ENCODE measurements at places on chromosomes 13 and 19. TPM values are rescaled to one million over a fixed set of nuclear protein-coding genes. Genes with fewer than 3 reads are reported as not detected.
A peak's percentile ranks its signal among the peaks of the same experiment; 100 is the strongest.

POGLUT2 gene
- 3.4 TPM for total RNA-seq

RPS16 gene
- total RNA-seq: 1,107 TPM

TBXA2R gene
- total RNA-seq: 2.3 TPM

DNA sequence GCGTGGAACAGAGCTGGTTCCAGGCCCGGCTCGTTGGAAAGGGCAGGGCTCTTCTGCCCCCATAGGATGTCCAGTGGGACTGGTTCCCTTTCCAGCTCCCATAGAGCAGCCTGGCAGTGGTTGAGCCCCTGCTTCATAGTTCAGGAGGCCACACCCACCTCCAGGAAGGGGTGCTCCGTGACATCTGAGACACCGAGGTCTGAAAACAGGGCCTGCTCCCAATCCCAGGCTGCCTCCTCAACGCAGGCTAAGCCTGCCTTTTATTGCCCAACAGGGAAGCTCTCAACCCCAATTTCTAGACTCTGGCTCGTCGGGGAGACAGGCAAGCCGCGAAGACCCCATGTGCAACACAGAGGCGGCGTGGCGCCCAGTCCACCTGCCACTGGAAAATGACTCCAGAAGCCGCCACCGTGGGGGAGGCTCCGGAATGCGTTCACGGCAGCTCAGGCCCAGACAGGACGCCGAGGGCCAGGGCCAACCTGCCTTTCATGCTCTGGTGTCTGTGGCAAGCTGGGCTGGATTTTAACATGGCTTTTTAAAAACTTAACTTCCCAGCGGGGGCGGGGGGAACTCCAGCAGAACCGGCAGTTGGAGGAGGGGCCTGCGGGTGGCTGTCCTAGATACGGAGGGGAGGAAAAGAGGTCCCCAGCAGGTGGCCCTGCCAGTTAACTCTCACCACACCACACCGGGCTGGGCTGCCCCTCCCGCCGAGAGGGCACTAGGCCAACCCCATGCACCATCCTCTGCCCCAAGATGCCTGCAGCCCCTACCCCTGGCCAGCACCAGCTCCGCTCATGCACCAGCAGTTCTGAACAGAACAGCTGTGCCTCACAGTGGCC is 17.9 kb upstream of the TINCR start:
- DNase-seq: no peak

DNA sequence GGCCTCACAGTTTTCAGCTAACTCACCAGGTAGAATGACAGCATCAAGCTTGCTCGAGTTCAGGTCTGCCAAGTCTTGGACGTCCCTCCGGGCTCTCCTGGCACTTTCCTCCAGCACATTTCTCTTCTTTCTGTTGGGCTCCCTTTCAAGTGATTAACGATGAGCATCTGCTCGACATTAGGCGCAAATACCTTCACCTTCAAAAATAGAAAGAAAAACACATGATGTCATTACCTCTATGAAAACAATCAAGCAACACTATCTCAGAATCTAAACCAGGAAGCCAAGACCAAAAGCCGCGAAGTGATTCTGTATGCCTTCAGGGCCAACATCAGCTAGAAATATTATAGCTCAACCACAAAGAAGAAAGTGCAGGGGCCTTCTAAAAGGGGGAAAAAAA is 15.4 kb upstream of the CLN5 start:
- no peak for DNase-seq

DNA sequence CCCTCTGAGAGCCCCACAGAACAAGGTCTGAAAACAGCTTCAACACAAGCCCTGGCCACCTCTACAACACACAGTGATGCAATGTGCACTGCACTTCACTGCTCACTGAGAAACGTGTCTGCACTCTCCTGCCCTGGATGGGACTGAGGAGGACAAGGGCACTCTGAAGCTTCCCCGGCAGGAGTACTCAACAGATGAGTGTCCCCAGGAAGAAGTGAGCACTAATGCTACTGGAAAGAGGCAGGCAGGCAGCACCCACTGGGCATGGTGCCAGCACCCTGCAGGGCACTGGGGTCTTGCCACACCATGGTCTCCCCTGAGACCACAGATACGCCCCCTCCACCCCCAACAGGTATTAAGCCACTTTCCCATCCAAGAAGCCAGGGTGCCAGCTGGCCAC is 17.7 kb upstream of the SLC35E1 start:
- no peak for DNase-seq

DNA sequence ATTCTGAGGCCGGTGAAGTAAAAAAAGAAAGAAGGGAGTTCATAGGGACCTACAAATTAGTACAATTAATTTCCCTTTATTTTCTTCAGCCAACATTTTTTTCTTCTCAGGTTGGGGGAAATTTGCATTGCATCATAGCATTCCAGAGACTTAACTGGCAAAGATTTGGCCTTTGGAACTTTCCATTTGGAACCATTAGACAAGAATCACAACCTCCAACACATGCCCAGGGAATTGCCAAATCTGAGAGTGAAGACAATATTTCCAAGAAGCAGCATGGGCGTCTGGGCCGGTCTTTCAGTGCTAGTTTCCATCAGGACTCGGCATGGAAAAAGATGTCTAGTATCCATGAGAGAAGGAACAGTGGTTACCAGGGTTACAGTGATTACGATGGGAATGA is 6.4 kb upstream of the ERCC5 start:
- no peak for DNase-seq

DNA sequence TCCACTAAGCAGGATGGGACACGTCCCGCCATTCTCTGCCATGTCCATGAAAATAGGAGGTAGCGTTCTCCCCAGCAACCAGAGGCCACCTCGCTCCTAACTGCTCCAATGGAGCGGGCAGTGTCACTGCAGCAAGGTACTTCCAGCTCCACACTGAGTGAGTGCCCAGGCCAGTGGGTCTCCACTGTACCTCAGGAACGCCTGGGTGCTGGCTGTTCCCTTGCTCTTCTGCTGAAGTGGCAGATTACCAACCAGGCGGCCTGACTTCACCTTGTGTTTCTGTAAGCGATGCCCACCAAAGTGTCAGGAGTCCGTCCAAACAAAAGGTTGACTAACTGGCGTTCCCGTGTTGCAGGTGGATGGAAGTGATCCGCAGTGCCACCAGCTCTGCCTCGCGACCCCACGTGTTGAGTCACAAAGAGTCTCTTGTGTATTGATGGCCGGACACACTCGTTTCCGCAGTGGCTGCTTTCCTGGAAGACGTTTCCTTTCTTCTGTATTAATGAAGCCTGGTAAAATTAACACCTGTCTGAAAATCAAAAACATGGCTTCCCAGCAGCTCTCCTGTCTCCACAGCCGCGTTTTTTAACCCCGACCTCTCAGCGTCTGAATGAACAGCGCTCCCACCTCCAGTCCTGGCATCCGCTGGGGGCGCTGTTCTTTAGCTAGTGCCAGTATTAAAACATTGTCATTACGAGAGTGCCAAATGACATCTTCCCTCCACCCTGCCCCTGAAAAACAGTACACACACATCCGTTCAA is 128.8 kb downstream of the STK24 start:
- peak; percentile 58 for DNase-seq

Data from left ventricle myocardium inferior (tissue), 1 donor.